ENCODE measurements at places on chromosomes 5 and 9. TPM values are rescaled to one million over a fixed set of nuclear protein-coding genes. Genes with fewer than 3 reads are reported as not detected.

DNA sequence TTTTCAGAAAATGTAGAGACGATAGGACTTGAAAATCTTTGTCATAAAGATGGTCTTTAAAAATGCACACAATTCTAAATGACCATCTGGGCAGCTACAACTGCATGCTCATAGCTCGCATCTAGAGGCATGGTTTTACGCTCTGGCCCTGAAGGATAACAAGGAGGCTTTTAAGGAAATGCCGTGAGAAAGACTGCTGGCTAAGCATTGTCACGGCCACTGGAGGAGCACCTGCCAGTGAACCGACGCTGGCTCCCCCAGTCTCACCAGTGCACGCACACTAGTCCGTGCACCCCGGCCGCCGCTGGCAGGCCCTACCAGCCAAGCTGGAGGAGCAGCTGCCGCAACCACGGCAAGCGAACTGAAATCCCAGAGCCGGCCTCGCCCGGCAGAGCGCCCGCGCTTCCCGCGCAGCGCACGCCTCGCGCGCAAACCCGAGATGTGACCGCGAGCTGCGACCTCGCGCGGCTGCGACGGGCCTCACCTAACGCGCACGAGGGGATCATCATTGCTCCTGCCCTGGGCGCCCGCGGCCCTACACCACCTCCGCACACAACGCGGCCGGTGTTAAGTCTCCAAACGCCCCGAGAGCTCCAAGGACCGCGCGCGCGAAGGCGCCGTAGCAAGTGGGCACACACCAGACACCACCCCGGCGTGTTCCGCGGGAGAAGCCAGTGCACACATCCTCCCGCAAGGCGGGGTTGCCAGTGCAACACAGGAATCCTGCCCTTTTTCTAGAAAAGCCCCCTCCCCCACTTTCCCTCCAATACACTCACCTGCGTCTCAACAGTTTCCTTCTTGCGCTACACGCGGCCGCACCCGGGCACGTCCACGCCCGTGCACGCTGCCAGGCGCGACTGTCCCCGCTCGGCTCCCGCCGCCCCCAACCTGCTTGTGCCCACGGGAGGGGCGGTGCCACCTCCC lies 5.3 kb downstream of the ELAVL2 start:
- DNase-seq = no peak

- no peak for DNase-seq
Measured at GRCh38 chr5:124706729-124707361, 39.6 kb downstream of the ZNF608 start.

DNA sequence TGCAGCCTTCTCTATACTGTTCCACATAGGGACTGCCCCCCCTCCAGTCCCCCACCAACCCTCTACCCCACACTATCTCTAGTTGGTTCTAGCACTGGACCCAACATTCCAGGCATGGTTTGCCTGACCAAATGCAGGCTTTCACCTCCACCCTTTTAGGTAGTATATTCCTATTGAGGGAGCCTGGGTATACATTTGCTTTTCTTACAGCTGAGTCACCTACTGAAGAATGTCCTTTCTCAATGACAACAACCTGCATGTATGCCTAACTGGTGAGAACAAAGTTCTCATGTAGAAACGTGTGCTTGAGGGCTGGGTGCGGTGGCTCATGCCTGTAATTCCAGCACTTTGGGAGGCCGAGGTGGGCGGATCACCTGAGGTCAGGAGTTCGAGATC lies 8.2 kb downstream of the TNIP1 start:
- DNase-seq = peak; percentile 94

GRCh38 chr5:110329955-110330525 lies 396.4 kb downstream of the TMEM232 start:
- DNase-seq = no peak

- no peak for DNase-seq
Measured at GRCh38 chr9:72627147-72627546, 105.7 kb downstream of the TMC1 start.

GRCh38 chr5:143258559-143259253 lies 144.8 kb downstream of the NR3C1 start:
- DNase-seq = peak; percentile 88

GRCh38 chr9:18851069-18851795 lies 181.8 kb downstream of the SAXO1 start:
- DNase-seq = no peak

Gene TMEM167A
- 122 TPM for total RNA-seq

Gene IER5L
- 53.3 TPM for total RNA-seq

Gene KCNV2
- total RNA-seq = not detected
